Stimulated activated CD4-positive, alpha-beta T cell treated with anti-CD3 and anti-CD28 coated beads, Interleukin-15, amount 100 ng/mL, for 24 hours (primary cell): ENCODE measurements at places on chromosomes 2 and 18.
A peak's percentile ranks its signal among the peaks of the same experiment; 100 is the strongest.

- DNase-seq = peak; percentile 47
These were observed 104.5 kb upstream of the EPC2 start for GRCh38 chr2:148540022-148540421.

DNA sequence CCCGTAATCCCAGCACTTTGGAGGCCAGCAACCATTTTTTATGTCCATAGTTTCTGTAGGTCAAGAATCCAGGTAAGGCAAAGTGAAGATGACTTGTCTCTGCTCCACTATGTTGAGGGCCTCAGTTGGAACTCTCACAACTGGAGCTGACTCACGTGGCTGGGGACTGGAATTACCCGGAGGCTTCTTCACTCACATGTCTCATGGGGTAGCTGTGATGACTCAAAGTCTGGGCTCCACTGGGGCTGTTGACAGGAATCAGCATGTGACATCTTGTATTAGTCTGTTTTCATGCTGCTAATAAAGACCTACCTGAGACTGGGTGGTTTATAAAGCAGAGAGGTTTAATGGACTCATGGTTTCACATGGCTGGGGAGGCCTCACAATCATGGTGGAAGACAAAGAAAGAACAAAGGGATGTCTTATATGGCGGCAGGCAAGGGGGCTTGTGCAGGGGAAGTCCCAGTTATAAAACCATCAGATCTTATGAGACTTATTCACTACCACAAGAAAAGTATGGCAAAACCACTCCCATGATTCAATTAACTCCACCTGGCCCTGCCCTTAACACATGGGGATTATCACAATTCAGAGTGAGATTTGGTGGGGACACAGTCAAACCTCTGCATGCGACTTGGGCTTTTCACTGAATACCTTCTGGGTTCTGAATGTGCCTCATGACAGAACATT is 7.8 kb upstream of the PPP1R1C start:
- peak; percentile 53 for DNase-seq

GRCh38 chr18:60892441-60892840 is 440.8 kb upstream of the CDH20 start:
- no peak for DNase-seq

DNA sequence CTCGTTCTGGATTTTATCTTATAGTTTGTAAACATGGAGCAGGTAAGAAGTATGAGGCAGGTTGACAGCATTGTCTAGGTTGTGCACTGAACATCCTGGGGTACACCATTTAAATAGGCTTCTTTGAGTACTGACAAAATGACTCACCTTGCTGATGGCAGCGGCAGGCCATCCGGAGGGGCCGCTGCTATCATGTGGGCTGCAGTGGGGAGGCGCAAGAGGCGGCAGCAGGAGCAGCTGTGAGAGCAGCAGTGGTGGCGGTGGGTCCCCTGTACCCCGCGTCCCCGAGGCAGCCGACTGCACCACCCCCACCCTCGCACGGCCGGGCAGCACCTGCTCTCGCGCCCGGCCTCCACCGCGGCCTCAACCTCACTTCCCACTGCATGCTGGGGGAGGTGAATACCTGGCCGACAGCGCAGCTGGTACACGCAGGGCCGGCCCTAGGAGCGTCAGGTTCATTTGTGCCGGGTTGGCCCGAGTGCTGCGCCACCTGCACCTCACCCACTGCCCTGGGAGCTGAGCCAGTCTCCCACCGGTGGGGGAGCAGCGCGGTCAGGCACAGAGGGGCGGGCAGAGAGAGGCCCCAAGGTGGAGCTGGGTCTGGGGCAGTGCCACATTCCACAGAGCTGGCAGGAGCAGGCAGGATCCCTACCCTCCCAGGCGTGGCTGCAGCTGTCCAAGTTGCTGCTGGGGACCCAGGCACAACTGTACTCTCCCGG is 154.5 kb upstream of the RBMS1 start:
- no peak for DNase-seq

- peak; percentile 29 for DNase-seq
These were observed 47.8 kb upstream of the SLC4A10 start for GRCh38 chr2:161576421-161576820.

GRCh38 chr18:54416436-54416835 is 58.7 kb downstream of the C18orf54 start:
- no peak for DNase-seq

DNA sequence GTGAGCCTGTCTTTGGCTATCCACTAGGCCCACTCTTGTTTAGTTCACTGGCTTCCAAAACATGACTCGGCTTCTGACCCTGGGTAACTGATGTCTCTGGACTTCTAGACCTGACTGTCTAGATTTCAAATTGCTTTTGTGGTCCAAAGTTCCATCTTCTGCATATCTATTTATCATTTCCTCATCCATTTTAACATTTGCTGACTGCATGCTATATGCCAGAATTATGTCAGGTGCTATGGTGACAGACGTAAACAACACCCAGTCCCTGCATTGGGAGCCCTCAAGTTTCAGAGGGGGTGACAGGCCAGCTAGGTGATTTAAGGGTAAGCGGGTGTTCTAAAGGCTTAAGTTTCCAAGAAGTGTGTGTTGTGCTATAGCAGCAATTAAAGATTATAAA is 140.9 kb downstream of the PIEZO2 start:
- no peak for DNase-seq

- no peak for DNase-seq
These were observed 51.9 kb upstream of the ZEB2 start for GRCh38 chr2:144571770-144572169.

GRCh38 chr2:109437325-109438090 is 176.3 kb downstream of the SEPTIN10 start:
- no peak for DNase-seq

DNA sequence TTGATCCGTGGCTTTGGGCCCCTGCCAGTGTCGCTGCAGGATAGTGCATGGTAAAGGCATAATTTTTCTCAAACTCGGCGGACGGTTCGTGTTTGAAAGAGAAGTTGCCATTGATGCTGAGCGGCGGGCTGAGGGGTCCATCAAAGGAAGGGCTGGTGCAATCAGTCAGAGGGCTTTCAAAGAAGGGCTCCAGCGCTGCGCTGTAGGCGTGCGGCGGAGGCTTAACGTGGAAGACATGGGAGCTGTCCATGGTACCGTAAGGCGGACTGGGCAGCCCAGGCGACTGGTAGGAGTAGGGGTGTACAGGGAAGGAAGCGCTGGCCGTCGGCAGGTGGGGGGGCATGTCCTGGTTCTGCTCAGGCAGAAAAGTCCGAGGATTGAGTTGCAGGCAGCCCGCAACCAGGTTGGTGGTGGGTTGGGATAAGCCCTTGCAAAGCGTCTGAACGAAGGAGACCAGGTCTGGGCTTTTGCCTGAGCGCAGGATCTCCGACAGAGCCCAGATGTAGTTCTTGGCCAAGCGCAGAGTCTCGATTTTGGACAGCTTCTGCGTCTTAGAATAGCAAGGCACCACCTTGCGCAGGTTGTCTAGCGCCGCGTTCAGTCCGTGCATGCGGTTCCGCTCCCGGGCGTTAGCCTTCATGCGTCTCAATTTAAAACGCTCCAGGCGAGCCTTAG is 2.3 kb downstream of the NEUROD1 start:
- DNase-seq = peak; percentile 74

DNA sequence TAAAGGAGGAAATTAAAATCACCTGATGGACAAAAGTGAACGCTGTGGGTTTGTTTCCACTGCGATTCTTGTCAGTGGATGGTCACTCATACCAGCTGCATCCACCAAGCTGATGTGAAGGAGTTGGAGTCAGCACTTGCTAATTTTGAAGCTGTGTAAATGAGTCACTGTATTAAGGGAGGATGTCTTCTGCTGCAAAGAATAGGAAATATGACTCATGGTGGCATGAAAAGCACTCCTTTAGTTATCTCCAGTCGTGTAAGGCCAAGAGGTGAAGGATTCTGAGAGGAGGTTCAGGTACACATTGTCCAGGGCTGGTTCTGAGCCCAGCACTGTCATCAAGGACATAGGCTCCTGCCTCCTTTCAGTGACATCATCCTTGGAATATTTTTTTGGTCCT is 71.7 kb upstream of the SKOR2 start:
- DNase-seq = no peak

DNA sequence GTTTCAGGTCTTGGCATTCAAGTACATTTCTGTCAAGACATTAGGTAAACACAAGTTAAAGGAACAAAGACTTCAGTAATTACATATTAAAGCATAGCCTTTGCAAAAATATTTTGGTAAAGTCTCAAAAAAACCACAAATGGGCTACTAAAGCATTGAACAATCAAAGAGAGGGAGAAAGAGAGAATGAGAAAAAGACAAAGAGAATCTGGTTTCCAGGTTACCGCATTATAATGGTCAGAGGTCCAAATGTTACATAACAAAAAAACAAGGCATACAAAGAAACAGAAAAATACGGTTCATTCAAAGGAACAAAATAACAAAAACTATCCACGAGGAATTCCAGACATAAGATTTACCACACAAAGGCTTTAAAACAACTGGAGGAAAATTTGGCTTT is 327.9 kb downstream of the AKAIN1 start:
- no peak for DNase-seq

GRCh38 chr2:171482877-171483276 is 39.4 kb upstream of the CYBRD1 start:
- no peak for DNase-seq

- no peak for DNase-seq
These were observed 41.8 kb downstream of the CERKL start for GRCh38 chr2:181614874-181615638.

- no peak for DNase-seq
These were observed 184.3 kb downstream of the UBE2E3 start for GRCh38 chr2:181164699-181165098.

GRCh38 chr2:18787726-18788125 is 198.4 kb upstream of the NT5C1B start:
- no peak for DNase-seq

DNA sequence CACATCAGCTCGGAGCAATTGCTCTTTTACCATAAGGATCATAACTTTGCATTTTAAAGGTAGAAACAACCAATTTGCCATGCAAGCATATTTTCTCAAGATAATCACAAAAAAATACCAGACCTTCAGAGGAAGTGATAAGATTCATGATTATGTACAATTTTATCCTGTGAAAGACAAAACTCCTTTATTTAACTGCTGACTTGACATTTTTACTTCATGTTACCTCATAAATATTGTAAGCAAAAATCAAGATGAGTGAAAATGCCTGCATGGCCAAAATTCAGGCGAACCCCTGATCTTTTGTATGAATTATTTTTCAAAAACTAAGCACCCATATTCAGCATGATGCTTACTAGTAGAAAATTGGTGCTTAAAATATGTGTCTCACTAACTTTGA is 246.4 kb downstream of the CD226 start:
- no peak for DNase-seq

GRCh38 chr2:19857806-19858205 is 44.0 kb downstream of the TTC32 start:
- no peak for DNase-seq

DNA sequence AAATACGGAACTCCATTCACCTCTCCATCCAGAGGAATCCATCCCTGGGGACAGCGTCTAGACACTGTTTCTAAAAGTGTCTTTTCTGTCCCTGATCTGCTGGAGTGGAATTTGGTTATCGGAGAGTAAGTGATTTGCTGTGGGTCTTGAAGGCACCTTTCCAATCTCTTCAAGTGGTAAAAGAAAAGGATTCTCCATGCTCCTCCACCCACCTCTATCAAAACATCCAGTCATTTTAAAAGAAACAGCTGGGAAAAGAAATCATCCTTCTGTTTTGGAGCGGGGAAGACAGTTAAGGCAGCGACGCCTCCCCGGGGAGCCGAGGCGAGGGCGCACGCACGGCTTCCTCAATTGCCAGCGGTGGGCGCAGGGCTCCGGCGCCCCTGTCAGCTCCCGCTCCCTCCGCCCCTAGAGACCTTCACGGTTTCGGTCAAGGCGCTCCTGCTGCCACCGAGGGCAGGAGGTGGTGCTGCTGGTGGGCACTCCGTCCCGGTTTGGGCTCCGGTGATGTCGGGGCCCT is 547 bp downstream of the SLC35F5 start:
- peak; percentile 64 for DNase-seq

DNA sequence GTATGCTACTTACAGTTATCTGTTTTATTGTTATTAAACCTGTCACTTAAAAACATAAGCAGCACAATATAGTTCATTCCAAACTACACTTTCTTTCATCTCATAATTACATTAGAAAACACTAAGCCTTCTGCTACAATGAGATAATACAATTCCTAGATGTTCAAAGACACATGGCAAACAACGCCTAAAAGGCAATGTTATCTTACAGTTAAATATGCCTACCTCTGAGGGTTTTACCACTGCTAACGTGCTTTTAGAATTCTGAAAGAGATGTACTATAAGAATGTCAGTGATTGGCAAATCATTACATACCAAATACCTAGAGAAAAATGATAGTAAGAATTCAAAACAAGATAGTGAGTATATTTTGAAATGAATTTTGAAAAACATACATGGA is 46.8 kb upstream of the SPOPL start:
- DNase-seq = no peak

DNA sequence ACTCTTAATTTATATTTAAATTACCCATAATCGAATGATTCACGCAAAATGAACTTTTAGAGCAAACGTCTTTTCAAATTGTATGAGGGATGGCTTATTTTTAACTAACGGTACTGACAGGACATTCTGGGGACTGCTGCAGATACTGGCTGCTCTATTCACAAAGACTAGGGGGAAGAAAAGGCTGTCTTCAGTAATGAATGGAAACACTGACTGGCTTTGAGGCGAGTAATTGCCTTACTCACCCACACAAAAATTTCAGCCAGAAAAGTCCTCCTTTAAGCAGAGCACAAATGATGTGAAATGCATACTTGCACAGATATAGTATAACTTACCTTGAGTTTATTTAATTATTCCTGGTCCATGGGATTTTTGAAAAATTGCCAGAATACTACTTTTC is 852.6 kb downstream of the DPP10 start:
- DNase-seq = no peak

DNA sequence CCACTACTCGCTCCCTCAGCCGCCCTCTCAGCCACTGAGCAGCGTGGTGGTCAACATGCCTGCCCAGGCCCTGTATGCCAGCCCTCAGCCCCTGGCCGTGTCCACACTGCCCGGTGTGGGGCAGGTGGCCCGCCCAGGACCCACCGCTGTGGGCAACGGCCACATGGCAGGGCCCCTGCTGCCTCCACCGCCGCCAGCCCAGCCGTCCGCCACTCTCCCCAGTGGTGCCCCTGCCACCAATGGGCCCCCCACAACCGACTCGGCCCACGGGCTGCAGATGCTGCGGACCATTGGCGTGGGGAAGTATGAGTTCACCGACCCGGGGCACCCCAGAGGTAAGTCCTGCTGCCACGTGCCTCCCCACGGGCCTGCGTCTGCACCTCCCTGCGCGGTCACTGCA is 257.5 kb downstream of the KLHL29 start:
- no peak for DNase-seq
